ENCODE measurements at places on chromosomes 11 and 22. TPM values are rescaled to one million over a fixed set of nuclear protein-coding genes. Genes with fewer than 3 reads are reported as not detected.

Gene ASCL2
- 2.2 TPM for total RNA-seq

Gene SYTL2
- 34.1 TPM for total RNA-seq

Gene PNPLA5
- total RNA-seq, result 0.11 TPM

Gene ADAMTS15
- total RNA-seq, result 0.25 TPM

Gene FOLR3
- total RNA-seq, result not detected

Gene MYEOV
- not detected for total RNA-seq

Gene SLC37A4
- 55.2 TPM for total RNA-seq

Gene TMPRSS13
- 0.22 TPM for total RNA-seq

Gene ABTB2
- 0.84 TPM for total RNA-seq

Gene SLN
- not detected for total RNA-seq

Gene KRTAP5-7
- not detected for total RNA-seq

Gene TRIM29
- total RNA-seq, result 0.11 TPM

Gene EXPH5
- 0.84 TPM for total RNA-seq

Gene KIF18A
- total RNA-seq, result 84.5 TPM

Gene TPBGL
- total RNA-seq, result not detected

Gene OR4A16
- not detected for total RNA-seq

Gene PGR
- 0.07 TPM for total RNA-seq

Gene HORMAD2
- not detected for total RNA-seq

Gene AGBL2
- 3.7 TPM for total RNA-seq

Gene APOBEC3A
- not detected for total RNA-seq

Gene ART1
- total RNA-seq, result not detected

Gene YPEL1
- total RNA-seq, result 39.1 TPM

Gene C11orf52
- not detected for total RNA-seq

Gene MN1
- 27.2 TPM for total RNA-seq

Gene E2F8
- total RNA-seq, result 5.7 TPM

Gene GLB1L2
- 2.0 TPM for total RNA-seq

All from neural progenitor cell (in vitro differentiated cells).